ENCODE measurements at places on chromosomes 6 and 20.

- no peak for DNase-seq
Measured at GRCh38 chr6:168703990-168704389, 263.0 kb downstream of the SMOC2 start.

DNA sequence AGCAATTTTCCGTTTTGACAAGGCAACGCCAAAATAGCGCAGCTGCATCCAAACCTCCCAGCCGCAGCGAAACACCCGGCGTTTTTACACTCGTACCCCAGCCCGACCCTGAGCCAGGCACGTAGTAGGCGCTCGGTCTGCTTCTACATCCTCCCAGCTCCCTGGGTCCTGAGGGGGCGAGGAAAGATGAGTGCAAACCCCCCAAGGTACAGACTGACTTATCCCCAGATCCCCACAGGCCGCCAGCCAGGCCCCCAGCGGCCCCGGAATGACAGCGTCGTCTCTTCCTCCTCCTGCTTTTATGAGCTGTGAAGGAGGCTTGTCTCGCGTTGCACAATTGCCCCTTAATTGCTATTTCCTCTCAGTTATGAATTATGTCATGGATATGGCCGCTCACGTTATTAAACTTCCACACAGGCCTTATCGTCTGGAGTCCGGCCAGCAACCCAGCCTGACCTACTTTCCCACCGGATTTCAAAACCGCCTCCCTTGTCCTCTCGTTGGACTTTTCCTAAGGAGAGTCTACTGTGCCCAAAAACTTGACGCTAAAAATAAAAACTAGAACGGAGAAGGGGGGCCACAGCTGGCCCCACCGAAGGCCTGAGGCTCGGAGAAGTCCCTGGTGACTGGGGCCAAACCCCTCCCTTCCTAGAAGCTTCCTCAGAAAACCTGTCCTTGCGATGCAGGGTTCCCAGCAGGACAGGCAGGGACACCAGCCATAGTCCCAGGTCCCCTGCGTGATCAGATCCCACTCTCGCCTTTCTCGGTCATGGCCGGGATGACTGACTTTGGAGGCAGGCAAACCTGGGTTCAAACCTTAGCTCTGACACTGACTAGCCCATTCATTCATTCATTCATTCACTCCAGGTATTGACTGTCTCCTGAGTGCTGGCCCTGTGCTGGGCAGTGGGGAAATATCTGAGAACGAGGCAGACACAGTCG lies 130.9 kb upstream of the PTPN1 start:
- peak; percentile 46 for DNase-seq

GRCh38 chr6:130697995-130698535 lies 129.1 kb upstream of the SMLR1 start:
- peak; percentile 58 for DNase-seq

GRCh38 chr20:58853976-58854637 lies 1.6 kb downstream of the GNAS start:
- DNase-seq = no peak

GRCh38 chr20:14507711-14508110 lies 170.3 kb upstream of the FLRT3 start:
- no peak for DNase-seq

GRCh38 chr6:134229520-134229919 lies 88.4 kb downstream of the SGK1 start:
- no peak for DNase-seq

- no peak for DNase-seq
Measured at GRCh38 chr6:51394061-51394460, 575.4 kb downstream of the TFAP2B start.

GRCh38 chr6:129901910-129902309 lies 40.8 kb upstream of the TMEM244 start:
- DNase-seq = peak; percentile 82

DNA sequence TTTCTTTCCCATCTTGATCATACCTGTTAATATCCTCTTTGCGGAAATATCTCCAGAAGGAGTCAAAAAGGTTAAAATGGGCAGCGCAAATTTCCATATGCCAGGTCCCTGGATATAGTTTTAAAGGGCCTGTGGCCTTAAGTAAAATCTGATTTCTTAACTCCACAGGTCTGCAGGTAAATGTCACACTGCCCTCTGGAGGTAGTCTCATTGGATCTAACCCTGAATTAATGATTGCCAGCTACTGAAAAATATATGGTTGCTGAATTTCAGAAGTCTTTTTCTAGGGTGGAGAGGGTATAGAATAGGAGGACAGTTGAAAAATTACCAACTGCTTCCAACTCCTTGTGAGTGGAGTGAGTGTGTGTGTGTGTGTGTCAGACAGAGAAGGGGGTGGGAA lies 8.5 kb downstream of the MOXD1 start:
- peak; percentile 66 for DNase-seq

DNA sequence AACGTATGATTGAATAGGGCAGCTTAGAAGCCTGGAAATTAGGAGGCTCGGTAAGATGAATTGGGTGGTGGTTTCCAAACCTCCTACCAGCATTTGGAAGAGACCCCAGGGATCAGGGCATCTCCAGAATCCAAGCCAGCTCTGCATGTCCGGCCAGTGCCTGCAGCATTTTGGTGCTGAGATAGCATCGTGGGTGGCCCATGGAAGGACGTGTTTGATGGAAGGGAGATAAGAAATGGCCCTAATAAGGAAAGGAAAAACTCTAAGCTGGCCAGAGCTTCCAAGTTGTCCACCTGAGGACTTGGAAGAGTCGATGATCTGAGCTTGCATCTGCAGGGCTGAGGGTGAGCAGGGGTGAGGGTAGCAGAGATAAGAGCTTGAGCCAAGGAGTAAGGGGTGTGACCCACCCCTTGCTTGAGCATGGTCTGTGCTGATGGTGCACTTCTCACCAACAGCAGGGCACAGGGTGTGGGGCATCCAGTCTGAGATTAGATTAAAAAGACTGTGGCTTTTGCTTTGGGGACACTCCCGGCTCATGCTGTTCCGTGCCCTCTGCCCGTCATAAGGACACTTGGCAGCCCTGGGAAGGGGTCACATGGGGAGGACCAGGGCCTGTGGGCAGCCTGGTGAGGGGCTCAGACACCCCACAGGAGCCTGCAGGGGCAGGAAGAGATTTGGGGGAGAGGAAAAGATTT lies 213.2 kb downstream of the ERMARD start:
- no peak for DNase-seq

GRCh38 chr20:45917790-45918141 lies 5.8 kb upstream of the PLTP start:
- DNase-seq = no peak

DNA sequence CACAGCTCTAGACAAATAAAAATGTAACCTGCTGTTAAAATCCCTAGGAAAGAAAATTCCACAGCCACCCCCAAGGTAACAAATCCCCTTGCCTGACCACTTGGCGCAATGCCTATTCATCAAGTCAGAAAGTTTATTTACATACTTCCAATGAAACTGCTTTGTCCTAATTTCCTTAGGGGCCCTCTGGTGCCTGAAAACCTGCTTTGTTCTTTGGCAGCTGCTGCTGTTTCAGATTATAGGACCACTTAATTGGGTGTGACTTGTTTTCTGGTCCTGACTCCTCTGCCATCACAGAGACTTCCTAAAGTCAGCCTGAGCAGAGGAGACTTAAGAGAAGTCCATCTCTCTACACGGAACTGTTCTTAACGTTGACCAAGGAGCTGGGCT lies 323.6 kb downstream of the UBE3D start:
- no peak for DNase-seq

DNA sequence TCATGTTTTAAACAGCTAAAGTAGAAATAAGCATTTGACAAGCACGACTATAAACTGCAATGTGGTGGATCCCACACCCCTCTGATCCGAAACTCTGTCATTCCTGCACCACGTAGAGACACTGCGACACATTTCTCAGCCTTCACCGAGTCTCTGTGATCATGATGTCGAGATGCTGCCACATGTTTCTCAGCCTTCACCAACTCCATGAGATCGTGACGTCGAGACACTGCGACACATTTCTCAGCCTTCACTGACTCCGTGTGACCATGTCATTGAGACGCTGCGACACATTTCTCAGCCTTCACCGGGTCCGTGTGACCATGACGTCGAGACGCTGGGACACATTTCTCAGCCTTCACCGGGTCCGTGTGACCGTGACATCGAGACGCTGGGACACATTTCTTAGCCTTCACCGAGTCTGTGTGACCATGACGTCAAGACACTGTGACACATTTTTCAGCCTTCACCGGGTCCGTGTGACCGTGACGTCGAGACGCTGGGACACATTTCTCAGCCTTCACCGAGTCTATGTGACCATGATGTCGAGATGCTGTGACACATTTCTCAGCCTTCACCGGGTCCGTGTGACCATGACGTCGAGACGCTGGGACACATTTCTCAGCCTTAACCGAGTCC lies 143.0 kb downstream of the TTLL2 start:
- no peak for DNase-seq

GRCh38 chr6:105318660-105319059 lies 84.2 kb downstream of the PREP start:
- peak; percentile 91 for DNase-seq

DNA sequence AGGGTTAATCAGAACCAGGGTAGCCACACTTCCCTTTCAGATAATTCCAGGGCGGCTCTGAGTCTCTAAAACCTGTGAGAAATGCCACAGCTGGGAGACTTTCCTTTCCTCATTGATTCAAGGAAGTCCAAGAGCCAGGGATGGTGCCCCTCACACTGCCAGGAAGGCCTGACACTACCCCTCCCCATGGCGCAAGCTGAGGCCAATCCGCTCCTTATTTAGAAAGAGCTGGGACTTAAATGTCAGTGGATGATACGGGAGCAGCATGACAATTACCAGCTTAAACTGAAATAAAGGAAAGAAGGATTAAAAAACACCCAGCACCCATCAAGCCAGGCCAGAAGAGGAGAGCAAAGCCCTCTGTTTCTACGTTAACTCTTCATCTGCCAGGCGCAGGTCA lies 244.4 kb downstream of the LRFN2 start:
- DNase-seq = no peak

GRCh38 chr6:13653296-13653695 lies 38.2 kb downstream of the NOL7 start:
- DNase-seq = no peak

GRCh38 chr6:109793792-109794191 lies 102.7 kb downstream of the FIG4 start:
- DNase-seq = peak; percentile 96

GRCh38 chr6:109002051-109002697 lies 92.5 kb downstream of the SESN1 start:
- DNase-seq = peak; percentile 84

DNA sequence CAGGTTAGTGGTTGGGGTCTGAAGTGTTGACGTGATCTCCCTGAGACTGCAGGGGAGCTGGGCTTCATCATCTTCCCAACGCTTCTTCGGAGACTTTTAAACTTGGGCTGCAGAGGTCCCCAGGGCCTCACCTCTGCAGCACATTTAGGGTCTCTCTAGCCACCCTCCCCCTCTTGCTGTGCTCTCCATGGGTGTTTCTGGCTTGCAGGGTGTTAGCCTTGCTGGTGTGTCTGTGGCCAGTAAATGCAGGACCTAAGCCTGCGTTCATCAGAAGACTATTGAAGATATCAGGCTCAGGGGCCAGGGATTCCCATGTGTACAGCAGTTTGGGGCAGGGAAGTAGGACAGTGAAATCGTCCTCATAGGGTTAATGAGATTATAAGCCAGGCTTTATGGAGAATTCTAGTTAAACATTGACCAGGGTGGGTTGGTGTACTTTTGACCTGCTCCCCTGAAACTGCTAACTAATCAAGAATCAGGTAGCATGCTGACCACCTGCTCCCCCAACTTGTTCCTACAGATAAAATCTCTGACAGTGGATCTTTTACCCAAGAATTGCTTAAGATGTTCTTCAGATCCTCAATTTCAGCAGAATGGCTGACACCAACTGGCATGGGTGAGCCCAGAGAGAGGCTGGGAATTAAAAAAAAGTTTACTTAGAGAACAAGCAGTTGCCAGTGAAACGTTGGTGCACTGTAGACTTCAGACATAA lies 3.8 kb upstream of the DDO start:
- no peak for DNase-seq

DNA sequence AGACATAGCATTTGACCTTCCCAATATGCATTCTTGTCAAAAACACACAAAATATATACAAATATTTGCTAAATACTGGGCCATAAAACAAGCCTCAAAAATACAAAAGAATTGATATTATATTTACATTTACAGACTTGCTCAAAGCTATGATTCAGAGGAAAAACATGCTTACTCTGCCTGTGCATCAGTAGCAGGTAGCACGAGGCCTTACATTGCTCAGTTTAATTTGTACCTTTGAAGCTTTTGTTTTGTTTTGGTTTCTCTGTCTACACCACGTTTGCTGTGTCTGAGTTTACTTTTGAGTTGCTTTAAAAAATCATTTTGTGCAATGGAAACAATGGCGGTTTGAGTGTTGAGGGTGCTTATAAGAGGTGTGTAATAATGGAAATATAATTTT lies 99.3 kb downstream of the PHF3 start:
- DNase-seq = peak; percentile 75

- peak; percentile 56 for DNase-seq
Measured at GRCh38 chr6:13624871-13625288, 9.7 kb downstream of the NOL7 start.

- DNase-seq = peak; percentile 87
Measured at GRCh38 chr6:10411971-10412460, 2.9 kb downstream of the TFAP2A start.

- no peak for DNase-seq
Measured at GRCh38 chr6:4844108-4844507, 67.9 kb downstream of the CDYL start.

DNA sequence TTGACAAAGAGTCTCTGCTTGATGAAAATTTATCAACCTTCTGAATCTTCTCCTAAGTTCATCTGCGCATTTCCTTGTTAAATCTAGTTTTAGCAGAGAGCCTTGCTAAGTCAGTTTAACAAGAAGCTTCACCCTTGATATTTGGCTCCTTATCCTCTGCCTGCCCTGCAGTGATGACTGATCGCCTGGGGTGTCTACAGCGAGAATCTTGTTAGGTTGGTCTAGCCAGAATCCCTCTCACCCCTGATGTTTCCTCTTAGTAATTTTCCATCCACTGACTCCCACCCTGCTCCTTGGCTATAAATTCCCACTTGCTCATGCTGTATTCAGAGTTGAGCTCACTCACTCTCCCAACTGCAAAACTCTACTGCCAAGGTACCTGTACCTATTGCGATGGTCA lies 114.1 kb downstream of the TENT5A start:
- DNase-seq = peak; percentile 15

DNA sequence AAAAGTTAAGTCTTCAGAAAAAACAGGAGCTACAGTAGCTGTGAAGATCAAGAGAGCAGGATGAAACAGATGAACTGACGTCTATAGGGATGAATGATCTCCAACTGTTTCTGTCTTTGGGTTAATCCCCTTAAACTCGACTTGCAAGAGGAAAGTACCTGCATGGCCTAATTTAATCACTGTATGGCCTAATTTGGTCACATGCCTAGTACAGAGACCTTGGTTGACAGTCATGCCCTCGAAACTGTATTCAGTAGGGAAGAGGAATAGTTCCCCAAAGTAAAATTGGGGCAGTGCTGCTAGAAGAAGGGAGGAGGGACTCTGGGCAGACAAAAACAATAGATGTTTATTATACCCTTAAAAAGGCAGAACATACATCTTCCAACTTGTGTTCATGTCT lies 10.0 kb upstream of the SMAP1 start:
- DNase-seq = no peak

Measured in epithelial cell of esophagus (primary cell).